ENCODE measurements at places on chromosomes 2 and 18.

GRCh38 chr18:40179729-40180461, 1775.1 kb upstream of the PIK3C3 start:
- DNase-seq, result no peak

- DNase-seq, result peak; percentile 65
Observed at GRCh38 chr18:62505669-62506494, 16.9 kb upstream of the ZCCHC2 start.

DNA sequence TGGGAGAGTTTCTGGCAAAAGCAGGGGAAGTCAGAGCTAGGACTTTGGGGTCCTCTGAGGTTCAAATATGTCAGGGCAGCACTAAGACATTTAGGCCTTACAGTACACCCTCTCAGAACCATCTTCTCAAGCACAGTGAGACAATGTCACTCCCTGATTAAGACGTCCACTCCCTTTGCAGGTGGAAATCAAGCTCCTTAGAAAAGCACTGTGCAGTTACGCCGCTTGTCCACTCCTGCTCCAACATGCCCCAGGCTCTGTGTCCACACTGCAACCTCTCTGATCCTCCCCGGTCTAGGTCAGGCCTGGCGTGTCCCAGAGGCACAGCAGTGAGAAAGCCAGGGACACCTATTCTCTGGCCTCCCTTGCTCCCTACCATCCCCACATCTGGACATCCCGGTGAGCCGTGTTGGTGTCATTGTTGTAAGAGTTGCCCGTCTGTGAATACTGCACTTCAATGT, 528.6 kb upstream of the ID2 start:
- DNase-seq, result no peak

DNA sequence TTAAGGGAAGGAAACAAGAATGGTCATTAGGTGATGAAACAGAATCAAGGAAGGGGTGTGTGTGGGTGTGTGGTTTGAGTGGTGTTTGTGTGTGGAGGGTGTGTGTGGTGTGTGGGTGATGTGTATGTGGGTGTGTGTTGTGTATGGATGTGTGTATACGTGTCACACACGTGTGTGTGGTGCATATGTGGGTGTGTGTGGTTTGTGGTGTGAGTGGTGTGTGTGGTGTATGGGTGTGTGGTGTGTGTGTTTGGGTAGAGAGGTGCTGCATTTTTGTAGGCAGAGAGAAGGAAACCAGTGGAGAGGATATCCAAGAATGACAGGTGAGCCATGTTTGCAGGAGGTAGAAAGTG, 1.1 kb upstream of the CEP192 start:
- peak; percentile 81 for DNase-seq

- DNase-seq, result no peak
Observed at GRCh38 chr2:101121174-101121573, 30.0 kb downstream of the TBC1D8 start.

DNA sequence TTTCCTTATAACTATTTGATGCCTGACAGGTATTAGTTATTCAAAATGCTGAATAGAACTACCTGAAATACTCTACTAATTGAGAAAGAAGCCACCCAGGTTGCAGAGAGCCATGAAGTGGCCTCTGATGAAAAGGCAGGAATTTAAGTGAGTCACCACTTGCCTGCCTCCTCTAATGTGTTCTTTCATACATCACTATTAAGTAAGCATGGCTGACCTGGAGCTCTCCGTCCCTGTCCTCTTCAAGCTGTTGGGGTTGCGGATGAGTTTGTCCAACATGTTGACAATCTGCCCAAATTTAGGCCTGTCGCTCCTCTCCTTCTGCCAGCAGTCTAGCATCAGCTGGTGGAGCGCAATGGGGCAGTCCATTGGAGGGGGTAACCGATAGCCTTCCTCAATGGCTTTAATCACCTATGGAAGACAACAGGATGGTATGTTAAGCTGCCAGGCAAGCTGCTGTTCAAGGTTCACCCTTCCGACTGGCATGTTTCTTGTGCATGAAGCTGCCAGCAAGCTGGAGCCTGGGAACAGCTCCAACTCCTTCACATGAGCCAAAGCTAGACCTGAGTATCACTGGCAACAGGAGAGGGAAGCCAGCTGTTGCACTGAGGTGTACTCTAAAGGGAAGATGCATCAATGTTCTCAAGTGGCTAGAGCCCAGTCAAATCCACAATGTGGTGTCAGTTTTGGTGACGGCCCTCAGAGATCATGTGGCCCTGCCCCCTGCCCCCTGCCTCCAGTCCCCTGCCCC, 142.2 kb downstream of the EPHA4 start:
- DNase-seq, result no peak

GRCh38 chr2:40103590-40103989, 324.5 kb upstream of the THUMPD2 start:
- no peak for DNase-seq

DNA sequence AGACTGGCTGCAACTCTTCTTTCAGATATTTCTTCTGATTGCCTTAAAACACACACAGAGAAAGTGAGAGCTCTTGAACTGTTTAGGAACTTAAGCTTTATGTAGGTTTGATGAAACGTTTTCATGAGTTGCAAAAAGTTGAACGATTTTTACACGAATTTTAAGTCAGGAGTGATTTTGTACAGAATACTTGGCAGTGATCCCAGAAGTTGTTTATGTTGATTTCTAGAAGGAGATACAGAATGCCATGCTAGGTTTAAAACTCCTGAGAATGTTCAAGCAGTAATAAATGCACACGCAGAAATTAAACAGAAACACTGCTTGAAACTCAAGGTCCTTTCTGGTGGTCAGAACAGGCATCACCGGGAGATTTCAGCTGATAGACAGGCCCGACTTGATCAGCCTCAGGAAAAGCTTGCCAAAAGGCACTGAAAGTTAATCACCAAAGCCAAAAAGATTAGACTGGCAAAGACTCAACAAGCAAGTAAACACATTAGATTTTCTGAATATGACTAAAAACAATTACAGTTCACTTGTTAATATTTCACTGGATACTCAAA, 123.1 kb downstream of the SOCS6 start:
- DNase-seq, result no peak

DNA sequence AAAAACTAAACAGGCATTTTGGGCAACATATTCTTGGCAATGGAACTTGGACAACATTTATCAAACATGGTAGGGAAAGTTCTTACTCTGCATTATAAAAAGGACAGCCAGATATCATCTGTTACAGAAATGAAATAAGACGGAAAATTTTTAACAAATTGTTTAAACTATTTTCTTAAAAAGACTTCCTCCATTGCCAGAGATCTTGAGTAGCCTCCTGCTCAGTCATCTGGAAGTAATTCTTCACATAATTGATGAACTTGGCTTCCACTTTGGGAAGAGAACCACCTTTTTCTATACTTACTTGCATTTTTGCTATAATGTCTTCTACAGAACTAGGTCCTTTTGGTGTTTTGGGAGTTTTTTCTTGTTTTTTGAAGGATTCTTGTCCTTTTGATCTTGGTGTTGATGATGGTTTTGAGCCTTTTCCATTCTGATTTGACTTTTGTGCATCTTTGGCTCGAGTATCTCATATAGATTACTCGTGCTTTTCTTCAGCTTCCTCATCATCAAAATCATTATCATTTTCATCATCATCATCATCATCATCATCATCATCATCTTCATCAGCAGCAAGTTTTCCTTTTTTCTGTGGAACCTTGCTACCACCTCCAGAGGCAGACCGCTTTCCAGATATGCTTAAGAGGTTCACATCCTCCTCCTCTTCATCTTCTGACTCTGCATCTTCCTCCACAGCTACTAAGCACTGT, 66.2 kb downstream of the CD28 start:
- no peak for DNase-seq

DNA sequence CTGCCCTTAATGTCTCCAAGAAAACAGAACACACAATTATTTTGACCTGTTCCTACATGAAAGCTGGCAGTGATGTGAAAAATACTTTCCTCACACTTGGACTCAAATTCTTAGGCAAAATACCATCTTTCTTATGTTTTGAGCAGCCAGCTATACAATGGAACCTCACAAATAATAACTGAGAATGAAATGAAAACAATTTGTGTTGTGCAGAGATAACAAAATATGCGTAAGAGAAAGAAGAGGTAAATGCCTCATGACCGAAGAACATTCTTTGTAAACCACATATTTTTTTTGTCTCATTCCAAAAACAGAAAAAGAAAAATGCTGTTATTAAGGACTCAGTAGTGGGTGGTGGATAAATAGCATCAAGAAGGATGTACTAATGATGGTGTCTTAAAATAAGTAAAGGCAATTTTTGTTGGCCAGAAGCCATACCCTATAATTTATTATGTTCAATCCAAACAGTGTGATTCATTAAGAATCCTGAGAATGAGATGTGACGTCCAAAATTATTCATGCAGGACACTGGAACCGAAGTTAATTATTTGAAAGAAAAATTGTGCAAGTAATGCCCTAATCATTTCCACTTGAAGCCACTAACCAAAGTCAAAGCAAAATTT, 193.0 kb upstream of the NETO1 start:
- no peak for DNase-seq

GRCh38 chr2:239059854-239060253, 212.0 kb downstream of the TWIST2 start:
- no peak for DNase-seq

- no peak for DNase-seq
Observed at GRCh38 chr2:25561136-25561850, 112.1 kb downstream of the DTNB start.

- no peak for DNase-seq
Observed at GRCh38 chr2:98145070-98145469, 58.1 kb downstream of the VWA3B start.

DNA sequence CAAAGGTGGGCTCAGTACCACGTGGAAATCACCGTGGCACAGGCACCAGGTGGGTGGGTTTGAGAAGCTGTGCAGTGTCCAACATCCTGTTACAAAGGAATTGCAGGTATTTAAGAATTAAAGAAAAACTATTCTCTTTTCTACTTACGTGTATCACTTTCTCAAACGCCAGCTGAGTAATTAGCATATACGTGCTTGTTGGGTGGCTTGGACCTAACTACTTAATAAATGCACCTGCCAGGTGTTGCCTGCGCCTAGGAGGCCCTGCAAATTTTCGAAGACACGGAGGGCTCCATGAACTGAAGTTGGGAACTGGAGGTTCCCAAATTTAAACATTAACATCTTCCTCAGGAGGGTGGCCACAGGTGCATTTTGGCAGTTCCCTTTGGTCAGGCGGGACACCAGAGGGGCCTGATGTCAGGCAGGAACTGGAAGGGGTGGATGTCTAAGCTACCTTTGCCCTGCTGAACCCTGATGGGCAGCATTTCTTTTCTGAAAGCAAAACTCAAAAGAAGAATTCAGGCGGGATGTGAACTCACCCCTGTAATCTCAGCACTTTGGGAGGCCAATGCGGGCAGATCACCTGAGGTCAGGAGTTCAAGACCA, 84.8 kb downstream of the HS6ST1 start:
- no peak for DNase-seq

- DNase-seq, result no peak
Observed at GRCh38 chr2:222320436-222321395, 21.9 kb upstream of the PAX3 start.

DNA sequence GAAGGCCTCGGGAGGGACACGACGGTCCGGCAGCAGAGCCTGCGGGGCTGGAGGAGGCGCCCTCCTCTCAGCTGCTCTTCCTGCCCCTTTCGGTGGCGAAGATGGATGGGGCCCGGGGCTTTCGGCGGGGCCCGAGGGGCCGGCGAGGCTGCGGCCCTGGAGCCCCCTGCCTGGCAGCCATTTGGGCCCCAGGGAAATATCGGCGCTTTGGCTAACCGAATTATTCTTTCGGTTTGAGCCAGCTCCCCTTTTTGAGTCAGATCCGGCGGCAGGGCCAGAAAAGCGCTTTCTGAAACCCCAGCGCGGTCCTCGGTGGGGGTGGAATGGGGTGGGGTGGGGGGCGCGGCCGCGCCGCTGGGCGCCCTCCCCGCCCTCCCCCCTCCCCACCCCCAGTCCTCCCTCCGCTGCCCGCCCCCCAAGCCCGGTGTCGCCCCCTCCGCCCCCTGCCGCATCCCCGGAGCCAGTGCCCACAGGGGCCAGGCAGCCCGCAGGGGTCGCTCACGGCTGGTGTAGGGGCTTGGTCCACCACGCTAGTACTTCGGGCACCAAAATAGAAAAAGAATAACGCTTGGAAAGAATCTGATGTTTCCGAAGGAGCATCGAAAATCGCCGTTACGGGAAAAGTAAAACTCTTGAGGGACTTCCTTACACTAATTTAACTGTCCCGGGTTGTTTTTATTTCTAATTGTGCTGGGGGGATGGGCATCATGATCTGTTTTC, 9.1 kb upstream of the ARID5A start:
- peak; percentile 87 for DNase-seq

- no peak for DNase-seq
Observed at GRCh38 chr18:59002974-59003594, 136.6 kb upstream of the SEC11C start.

DNA sequence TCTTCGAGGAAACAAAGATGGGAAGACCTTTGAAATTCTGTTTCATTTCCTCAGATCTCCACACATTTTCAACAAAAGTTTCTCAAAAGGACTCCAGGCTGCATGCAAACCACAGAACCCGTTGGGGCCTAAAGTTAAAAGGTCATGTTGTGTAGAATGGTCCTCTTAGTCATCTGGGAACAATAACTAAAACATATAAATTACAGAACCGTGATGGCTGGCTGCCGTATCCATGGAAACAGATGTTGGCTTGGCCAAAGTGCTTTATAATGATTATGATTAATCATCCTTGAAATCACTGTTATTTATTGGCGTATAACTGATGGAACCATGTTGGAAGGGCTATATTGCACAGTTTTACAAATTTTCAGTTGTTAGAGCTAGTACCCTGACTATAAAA, 182.8 kb upstream of the CRIM1 start:
- DNase-seq, result no peak
